ENCODE measurements at places on chromosomes 7 and 10.
A peak's percentile ranks its signal among the peaks of the same experiment; 100 is the strongest.

GRCh38 chr10:126902157-126902556, 3.1 kb upstream of the DOCK1 start:
- peak; percentile 83 for DNase-seq

DNA sequence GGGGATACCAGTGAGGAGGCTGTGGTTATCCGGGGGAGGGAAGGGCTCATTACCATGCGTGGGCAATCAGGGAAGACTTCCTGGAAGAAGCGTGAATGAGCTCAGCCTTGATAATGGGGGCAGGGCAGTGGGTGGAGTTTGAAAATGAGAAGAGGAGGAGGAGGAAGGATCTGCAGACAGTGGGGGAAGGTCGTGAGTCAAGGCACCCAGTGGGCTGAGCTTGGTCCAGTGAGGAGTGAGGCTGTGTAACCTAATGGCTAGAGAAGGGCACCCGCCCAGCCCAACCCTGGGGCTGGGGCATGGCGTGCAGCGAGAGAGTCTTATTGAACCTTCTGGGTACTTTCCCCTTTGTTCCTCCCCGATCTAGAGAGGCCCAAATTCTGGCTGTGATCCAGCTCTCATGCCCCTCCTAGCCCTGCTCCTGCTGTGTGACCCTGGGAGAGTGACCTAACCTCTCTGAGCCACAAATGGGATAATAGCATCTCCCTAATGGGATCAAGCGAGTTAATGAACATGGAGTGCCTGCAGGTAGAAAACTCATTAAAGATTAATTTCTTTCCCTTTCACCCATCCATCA, 31.5 kb downstream of the CLIP2 start:
- no peak for DNase-seq

- no peak for DNase-seq
Observed at GRCh38 chr7:21953781-21954180, 8.1 kb upstream of the CDCA7L start.

DNA sequence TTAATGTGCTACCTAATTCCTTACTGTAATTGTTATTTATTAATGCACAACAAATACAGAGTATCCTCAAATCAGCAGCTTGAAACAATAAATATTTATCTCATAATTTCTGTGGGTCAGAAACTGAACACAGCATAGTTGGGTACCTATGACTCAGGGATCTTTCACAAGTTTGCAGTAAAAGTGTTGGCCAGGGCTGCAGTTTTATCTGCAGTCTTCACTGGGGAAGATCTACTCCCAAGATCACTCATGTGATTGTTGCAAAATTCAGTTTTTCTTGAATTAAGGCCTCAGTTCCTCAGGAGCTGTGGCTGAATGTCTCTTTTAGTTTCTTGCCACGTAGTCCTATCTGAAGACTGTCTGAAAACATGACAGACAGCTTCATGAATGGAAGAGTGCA, 237.8 kb downstream of the ZWINT start:
- DNase-seq: no peak

DNA sequence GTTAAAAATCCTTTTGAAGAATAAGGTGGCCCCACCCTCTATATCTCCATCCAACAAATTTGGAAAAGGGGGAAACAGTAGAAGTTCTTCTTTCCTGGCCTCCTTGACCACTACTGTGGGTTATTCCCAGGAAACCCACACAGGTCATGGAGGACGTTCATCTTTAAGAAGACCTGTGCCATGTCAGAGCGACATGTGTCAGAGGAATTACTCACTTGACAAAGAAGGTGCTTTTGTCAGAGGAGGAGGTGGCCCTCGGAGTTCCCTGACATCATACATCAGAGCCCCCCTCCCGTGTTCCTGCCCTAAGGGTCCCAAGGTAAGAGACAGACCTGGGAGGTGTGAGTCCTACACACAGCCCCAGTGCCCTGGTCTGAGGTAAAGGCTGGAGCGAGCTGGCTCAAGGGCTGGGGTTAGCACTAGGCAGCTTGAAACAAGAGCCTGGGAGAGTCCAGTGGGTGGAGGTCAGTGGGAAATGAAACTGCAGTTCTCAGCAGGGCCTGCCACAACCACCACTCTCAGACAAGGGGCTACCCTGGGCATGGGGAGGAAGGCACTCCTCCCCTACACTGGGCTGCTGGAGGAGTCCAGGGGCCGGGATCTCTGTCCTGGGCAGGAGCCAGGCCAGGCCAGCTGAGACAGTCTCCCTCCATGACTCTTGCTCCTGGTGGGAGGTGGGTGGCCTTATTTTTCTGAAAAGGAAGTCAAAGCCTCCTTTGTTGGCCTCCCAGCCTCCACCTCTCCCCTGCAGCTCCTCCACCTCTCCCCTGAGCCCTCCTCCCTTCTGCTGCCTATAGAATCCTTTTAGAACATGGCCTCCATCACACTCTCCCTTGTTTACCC, 21.8 kb upstream of the ZMIZ1 start:
- DNase-seq: no peak

GRCh38 chr7:24531255-24531654, 42.0 kb upstream of the PALS2 start:
- DNase-seq: no peak

GRCh38 chr10:20835335-20835734, 61.8 kb downstream of the NEBL start:
- no peak for DNase-seq

Data from fibroblast of skin of right quadriceps (primary cell).